ENCODE measurements at places on chromosomes 2 and 18.

DNA sequence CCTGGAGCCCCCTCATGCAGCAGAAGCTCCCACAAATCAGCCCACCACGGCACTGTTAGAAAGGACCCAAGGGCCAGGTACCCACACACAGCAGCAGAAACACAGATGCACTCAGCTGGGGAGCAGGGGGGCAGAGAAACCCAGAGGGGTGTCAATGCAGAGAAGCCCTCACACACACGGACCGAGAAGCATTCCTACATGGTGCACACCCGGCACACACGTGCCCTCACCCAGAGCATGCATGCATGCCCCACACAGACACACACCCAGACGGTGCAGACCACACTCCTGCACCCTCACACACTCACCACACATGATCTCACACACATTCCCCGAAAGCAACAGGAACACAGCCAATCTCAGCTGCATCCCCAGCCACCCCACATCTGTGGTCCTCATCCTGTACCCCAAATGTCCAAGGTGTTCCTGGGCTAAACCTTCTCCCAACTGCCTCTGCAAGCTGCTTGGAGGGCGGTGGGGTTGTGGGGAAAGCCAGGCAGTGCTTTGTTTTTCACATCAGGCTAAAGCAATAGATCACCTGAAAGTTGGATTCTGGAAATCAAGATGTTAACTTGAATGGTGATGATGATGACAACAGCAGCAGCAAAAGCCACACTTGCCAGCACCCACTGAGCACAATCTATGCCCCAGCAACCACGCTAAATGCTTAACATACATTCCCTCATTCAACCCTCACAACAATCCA, 102.3 kb downstream of the ZFP36L2 start:
- DNase-seq: no peak

DNA sequence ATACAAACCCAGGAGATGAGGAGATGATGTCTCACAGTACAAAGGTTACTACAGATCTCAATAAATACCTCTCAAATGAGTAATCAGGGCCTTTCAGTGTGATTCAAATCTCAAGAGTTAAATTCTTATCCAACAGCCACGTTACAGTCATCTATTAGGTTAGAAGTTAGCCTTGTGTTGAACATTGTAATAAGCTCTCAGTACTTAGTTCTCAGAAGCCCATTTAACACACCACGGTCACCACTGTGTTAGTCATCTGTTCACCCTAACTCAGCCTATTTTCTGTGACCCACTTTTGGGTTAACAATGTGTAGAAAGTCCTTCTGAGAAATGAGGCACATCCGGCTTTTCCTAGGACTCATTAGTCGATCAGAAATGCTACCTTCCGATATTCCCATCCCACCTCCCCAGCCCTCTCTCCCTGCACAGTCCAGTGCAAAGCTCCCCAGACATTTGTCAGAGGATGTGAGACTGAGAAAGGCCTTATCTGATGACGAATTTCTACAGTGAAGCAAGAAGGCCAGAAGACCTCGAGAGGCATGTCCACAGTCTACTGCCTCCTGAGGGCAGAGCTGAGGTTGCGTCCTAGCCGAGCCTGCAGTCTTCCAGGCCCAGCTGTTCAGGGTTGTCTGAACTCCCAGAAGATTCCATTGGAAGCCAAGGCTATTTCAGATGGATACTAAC, 92.6 kb downstream of the ACTR2 start:
- DNase-seq: peak; percentile 88

- no peak for DNase-seq
These were observed 75.8 kb downstream of the RTP5 start for GRCh38 chr2:241945311-241945710.

DNA sequence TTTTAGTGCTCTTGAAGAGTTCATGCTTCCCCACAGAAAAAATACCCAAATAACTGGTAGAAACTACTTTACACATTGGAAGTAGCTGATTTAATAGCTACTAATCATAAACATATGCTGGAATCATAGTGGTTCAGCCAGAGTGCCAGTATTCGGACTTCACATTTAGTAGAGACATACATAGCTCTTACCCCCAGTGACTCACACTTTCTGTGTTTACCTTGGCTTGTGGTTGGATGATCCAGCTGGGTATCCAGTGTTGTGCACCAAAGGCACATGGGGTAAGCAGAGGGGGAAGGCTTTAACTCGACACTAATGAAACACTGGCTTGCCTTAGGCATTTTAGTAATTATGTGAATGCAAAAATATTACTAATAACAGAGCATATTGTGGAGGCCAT, 18.1 kb downstream of the ARHGAP28 start:
- DNase-seq: peak; percentile 93

DNA sequence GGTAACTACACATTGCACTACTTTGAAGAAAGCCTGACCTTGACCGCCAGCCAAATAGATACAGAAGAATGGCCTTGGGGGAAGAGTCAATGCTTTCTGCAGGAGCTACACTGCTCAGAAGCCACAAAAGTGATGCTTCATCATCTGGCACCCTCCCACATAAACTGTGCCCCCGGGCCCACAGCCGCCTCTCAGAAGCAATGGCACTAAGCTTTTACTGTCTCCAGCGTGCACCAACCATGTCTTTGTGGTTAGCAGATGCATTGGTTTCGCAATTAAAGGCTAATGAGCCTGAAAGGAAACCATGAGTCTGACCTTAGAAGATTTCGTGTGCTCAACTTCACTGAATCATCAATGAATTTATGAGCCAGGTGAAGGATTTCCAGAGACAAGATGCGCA, 209.4 kb upstream of the TRIB2 start:
- DNase-seq: peak; percentile 62
